ENCODE measurements at places on chromosomes 7 and 10.

DNA sequence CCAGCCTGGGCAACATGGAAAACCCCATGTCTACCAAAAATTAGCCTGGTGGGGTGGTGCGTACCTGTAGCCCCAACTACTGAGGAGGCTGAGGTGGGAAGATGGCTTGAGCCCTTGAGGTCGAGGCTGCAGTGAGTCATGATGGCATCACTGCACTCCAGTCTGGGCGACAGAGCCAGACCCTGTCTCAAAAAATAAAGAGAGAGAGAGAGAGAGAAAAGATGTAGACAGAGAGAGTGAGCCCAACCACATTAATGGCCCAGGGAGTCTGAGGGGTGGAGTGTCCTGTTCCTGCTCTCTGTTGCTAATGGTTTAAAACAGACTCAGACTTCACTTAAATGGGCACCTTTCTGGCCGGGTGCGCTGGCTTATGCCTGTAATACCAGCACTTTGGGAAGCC, 455.7 kb upstream of the GALNT17 start:
- no peak for DNase-seq

DNA sequence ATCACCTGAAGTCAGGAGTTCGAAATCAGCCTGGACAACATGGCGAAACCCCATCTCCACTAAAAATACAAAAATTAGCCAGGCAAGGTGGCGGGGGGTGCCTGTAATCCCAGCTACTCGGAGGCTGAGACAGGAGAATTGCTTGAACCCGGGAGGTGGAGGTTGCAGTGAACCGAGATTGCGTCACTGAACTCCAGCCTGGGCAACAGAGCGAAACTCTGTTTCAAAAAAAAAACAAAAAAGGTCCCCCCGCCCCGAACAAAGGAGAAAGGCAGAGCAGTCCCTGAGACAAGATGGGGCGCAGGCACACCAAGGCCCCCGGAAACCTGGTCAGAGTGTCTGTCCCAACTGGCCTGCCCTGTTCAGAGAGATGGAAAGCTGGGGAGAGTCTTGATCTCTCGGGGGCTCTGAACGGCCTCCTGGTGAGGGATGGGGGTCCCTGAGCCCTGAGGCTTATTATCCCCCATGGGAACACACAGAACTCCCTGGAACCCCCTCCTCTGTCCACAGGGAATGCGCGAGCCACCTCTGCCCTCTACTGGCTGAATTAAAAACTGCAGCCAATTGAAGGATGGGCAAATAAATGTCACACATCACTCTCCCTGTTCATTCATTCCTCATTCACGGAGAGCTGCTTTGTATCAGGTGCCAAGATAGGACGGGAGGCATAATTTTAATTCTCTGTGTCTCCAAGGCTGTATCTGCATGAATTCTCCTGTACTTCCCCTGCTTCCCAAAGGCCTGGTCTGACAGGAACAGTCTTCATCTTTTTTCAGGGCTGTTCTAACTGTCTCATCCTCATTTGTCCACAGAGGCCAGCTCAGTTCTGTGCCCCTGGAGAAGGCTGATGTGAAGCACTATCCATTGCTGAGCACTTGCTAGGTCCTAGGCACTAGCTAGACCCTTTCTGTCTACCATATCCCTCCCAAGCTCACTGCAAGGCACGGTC, 28.9 kb downstream of the MAT1A start:
- no peak for DNase-seq

DNA sequence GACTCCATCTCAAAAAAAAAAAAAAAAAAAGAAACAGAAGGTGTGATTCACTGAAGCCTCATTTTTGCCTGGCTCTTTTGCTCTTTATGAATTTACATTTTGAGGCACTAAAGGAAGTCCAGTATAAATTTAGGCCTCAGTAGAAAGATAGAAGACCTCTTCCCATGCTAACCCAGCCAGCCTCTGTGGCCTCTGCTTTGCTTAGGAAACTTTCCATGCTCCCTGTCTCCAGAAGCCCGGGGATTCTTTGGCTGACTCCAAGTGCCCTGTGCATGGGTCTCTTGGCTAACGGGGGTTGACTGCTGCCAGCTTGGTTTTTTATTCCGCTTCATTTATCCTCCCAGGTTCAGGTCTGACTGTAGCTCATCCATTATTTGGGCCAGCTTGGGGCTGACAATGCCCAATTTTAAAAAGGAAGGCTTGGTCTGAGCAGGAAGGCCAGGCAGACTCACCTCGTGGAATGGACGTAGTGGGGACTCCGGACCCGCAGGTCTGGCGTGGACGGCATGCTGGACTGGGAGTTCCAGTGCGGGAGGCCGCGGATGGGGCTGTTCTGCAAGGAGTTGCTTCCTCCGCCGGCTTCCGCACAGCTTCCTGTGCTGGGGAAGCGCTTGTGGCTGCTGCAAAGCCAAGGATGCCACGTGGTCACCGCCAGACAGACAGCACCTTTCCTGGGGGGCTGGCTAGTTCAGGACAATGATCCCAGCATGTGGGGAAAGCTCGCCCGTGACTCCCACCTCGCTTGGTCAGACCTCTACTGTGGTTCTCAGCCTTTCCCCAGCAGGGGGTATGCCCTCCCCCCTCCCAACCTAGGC, 72.3 kb downstream of the PRPF18 start:
- DNase-seq = no peak

DNA sequence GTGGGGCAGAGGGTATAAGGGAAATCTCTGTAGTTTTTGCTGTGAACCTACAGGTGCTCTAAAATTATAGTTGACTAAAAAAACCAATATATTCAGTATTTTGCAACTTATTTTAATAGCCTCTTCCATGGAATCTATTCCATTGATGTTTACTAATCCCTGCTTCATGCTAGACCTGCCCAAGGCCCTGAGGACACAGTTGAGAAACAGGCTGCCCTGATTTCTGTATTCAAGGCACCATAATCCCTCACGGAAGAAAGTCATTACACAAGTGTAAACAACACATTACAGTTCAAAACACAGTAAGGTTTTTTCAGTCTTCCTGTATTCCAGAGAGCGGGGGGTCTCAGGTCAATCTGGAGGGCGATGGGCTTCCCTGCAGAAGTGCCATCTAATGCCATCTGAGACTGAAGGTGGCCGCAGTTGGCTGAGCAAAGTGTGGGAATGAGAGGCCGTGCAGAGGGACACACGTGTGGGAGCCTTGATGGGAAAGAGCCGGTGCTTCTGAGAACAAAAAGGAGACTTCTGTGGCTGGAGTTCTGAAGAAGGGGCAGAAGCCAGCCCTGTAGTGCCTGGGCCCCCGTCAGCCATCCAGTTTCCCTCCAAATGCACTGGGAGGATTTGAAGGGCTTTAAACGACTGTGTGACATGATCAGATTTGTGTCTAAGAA, 146.9 kb downstream of the PTPN20 start:
- no peak for DNase-seq

GRCh38 chr7:571718-572415, 52.2 kb upstream of the PDGFA start:
- DNase-seq = no peak

- no peak for DNase-seq
Observed at GRCh38 chr10:8369666-8370065, 315.2 kb downstream of the GATA3 start.

DNA sequence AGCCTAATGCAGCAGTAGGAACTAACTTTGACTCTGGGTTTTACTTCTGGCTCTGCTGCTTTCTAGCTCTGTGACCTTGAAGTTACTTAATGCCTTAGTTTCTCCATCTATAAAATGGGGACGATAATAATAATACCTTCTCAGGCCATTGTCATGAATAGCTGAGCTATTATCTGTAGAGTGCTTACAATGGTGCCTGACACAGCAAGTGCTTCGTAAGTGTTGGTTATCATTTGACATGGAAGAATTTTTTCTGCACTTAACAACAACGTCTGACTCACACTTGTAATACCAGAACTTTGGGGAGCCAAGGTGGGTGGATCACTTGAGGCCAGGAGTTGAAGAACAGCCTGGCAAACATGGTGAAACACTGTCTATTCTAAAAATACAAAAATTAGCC, 140.5 kb downstream of the ARL4A start:
- DNase-seq = no peak

- DNase-seq = no peak
Observed at GRCh38 chr10:117740691-117741222, 198.2 kb downstream of the EMX2 start.

DNA sequence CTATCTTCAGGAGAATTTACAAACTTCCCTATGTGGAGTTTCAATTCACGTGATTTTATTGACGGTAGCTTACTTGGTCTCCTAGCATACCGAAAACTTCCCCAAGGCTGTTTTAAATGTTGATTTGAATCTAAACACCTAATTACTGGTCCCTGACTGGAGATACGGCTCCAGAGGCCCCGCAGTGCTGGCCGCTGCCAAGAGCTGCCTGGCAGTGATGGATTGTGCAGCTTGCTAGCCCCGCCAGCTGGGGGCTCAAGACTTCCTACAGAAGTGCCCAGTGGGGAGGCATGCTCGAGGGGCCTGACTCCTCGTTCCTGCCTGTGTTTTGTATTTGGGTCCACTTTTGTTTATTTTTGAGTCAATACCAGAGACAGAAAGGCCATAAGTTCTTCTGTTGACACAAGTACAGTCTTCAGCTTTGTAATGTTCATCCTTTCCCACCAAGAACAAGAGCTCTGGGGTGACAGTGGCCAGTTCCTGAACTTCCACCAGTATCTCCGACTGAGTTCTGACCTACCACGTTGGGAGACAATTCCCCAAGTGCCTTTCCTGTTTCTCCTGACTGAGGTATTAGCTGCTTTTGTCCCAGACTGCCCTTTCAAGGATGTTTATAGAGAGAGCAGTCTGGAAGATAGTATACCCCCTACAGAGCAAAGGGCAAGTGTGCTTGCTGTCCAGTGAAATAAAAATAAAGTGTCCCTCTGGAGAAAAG, 80.7 kb upstream of the CXCL12 start:
- DNase-seq = no peak

- no peak for DNase-seq
Observed at GRCh38 chr10:63553473-63553872, 32.3 kb downstream of the REEP3 start.

DNA sequence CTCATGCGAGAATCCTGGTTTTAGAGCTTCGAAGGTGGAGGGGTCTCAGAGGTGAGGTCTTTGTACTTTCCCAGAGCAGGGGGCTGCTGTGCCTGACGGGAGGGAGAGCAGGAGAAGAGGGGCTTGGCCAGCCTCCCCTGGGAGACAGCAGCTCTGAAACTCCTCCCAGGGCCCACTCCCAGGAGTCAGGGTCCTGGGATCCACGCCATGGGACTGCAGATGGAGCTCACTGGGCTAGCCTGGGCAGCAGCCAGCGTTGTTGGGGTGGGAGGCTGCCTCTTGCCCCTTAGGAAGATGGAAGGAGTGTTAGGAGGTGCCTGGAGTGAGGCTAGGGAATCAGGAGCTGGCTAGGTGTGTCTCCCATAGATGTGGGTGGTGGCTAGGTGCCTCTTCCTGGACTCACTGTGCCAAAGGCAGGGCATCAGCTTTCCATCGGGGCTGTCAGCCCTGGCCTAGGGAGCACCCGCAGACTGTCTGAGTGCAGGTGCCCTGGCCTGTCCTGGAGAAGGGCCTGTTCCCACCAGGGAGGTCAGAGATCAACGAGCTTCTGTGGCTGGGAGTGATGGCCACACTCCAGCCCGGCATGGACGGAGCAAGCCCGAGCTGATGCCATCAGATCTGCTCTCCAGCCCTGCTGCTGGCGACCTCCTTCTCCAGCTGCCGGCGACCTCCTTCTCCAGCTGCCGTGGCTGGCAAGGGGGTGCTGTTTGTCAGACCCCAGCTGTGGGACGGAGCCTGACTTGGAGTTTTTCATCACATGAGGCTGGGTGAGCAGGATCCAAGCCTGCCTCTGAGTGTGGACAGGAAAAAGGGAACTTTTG, 111.3 kb downstream of the PTPN20 start:
- DNase-seq = no peak

- DNase-seq = no peak
Observed at GRCh38 chr10:89256340-89256739, 4.8 kb upstream of the LIPA start.

GRCh38 chr10:49108656-49109055, 6.7 kb downstream of the VSTM4 start:
- no peak for DNase-seq

DNA sequence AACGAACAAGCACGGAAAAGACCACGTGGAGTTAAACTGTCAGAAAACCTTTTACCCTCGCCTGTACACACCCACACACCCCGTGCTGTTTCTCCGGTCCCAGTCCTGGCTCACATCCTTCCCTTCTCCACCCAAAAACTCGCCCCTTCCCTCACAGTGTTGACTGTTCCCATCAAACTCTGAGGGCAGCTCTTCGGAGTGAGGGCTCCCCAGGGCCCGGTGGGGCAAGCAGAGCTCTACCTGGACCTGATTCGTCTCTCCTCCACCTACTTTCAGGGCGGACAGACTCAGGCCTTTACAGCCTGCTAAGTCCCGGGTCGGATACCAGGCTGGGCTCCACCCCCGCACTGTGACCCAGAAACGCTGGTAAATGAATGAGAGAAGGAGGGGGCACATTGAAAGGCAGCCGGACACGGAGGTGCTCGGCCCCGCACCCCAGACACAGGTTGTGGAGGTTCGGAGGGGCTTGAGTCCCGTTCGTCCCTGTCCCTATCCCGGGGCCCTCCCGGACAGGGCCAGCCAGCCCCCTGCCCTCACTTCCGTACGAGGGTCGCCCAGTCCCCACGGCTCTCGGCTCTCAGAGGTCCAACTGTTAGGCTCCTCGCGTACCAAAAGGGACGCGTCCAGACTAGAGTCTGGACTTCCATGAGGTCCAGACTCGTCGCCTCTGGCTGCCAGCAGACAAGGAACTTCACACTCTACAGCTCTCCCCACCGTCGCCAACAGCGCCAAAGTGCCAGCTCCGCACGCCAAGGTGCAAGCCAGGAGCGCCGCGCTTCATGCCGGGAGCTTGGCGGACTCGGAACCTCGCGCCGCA, 31.7 kb upstream of the ASL start:
- DNase-seq = no peak

DNA sequence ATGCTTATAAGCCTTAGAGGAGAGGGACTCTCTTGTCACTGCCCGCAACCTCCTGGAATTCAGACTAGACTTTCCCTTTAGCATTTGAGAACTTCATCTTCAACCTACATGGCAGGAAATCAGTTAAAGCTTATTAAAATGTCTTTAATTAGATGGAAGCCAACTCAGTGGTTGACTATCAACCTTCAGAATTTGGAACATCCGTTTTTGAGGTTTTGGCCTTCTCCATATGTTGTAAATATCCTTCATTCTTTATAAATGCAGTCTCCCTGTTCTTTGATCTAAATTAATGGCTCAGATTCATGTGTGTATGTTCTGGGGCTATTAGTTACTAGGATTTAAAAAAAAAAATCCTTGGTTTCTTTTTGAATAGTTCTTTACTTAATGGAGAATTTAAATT, 85.0 kb downstream of the ANKRD61 start:
- no peak for DNase-seq

GRCh38 chr7:7652798-7653540, 12.4 kb downstream of the UMAD1 start:
- DNase-seq = no peak

GRCh38 chr7:84583331-84583730, 388.7 kb upstream of the SEMA3A start:
- no peak for DNase-seq

- no peak for DNase-seq
Observed at GRCh38 chr7:23234569-23235296, 11.8 kb upstream of the GPNMB start.
